ENCODE measurements at places on chromosomes 16 and 17.
A peak's percentile ranks its signal among the peaks of the same experiment; 100 is the strongest.

- DNase-seq: no peak
Observed at GRCh38 chr17:74190154-74190553, 13.3 kb upstream of the RPL38 start.

DNA sequence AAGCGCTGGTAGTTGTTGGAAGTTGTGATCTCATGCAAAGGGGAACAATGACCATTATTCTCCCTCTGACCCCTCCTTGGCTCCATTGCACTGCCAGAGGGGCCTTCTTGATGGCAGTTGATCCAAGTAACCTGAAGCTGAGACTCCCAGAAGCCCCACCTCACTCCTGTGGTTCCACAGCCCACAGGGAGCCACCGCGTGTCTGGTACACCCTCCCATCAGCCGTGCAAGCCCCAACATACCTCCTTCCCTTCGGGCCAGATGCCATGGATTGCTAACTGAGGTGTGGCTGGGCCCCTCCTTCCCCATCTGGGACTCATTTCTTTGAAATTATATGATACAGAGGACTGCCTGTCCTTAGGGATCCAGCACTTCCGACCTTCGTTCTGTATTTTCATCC lies 17.8 kb downstream of the SAP30BP start:
- DNase-seq: no peak

DNA sequence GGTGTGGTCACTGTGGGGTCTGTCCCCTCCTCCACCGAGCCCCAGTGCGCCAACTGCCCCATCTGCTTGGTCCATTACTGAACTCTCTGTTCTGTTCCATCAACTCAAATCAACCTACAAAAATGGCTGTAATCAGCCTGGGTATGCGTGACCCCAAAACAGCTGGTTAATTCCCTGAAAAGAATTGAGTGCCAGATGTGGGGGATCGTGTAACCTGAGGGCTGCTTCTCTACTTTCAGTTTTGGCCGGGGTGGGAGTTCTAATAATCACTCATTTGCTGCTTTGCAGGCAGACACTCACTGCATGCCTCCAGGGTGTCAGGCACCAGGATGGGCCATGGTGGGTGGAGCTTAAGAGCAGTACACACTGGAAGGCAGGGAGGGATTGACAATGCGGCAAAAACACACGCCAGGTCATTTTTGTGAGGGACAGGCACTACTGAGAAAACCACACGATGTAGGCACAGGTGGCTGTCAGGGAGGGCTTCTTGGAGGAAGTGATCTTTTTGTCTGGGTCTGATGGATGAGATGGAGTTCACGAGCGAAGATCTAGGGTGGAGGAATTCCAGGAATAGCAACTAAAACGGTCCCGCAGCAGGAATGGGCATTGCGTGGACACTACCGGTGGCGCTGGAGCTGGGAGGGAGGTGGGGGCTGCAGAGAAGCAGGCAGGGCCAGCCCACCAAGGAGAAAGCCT lies 30.4 kb upstream of the SSTR5 start:
- DNase-seq: no peak

GRCh38 chr16:46747777-46748651 lies at the start of gene MYLK3:
Gene MYLK3 (minus strand): TSS chr16:46748344. CDS start chr16:46748193, 151 bp downstream.
- no peak for DNase-seq

DNA sequence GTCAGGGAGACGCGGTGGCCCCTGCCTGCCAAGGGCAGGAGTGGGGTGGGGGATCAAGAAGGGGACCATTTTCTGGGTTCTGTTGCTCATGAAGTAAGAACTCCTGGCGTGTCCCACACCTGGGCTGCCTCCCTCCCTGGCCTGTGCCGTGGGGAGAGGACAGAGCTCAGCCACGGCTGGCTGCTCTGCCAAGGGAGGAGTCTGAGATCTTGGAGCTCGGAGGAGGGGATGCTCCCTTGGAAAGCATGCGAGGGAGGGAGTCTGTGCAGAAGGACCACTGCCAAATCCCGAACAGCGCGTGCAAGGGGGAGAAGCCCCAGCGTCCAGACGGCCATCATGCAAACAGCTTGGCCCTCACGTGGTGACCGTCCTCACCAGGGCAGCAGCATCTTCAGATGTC lies 64.2 kb upstream of the ZNF469 start:
- DNase-seq: no peak

DNA sequence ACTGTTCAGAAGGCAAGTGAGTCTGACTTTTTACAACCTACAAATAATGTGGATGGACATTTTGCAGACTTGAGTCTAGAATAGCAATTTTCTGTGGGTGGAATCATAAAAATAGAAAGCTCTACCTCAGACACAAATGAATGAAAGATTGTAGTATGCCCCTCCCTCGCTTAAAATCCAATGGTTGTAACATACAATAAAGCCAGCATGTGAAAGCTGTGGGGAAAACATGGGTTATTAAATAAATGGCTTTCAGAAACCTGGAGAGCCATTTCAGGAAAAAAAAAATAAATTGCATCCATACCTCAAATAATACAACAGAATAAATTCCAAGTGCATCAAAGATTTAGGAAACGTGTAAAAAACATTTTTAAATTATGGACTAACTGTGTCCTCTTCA lies 123.1 kb upstream of the MON1B start:
- no peak for DNase-seq

GRCh38 chr16:1876468-1876867 lies 4.5 kb upstream of the MEIOB start:
- DNase-seq: no peak

- DNase-seq: no peak
Observed at GRCh38 chr17:8609910-8610309, 20.6 kb downstream of the MYH10 start.

DNA sequence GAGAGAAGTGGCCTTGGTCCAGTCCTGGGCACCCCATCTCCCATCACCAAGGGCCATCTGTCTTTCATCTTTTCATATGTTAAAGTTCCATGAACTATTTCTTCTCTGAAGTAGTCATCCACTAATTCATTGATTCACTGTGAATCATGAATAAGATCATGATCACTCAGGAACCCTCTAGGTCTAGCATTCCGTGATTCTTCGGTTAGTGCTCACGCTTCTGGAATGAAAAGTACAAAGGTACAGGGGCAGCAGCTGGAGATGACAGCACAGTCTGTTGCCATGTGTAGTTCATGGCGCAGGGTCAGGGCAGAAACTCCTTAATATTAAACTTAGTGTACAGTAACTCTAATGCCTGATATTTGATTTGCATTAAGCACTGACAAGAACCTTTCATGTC lies 127.1 kb downstream of the CDH13 start:
- DNase-seq: no peak

GRCh38 chr17:4204190-4204589 lies 59.6 kb downstream of the ANKFY1 start:
- DNase-seq: no peak

- DNase-seq: no peak
Observed at GRCh38 chr17:1162116-1162855, 17.5 kb downstream of the ABR start.

DNA sequence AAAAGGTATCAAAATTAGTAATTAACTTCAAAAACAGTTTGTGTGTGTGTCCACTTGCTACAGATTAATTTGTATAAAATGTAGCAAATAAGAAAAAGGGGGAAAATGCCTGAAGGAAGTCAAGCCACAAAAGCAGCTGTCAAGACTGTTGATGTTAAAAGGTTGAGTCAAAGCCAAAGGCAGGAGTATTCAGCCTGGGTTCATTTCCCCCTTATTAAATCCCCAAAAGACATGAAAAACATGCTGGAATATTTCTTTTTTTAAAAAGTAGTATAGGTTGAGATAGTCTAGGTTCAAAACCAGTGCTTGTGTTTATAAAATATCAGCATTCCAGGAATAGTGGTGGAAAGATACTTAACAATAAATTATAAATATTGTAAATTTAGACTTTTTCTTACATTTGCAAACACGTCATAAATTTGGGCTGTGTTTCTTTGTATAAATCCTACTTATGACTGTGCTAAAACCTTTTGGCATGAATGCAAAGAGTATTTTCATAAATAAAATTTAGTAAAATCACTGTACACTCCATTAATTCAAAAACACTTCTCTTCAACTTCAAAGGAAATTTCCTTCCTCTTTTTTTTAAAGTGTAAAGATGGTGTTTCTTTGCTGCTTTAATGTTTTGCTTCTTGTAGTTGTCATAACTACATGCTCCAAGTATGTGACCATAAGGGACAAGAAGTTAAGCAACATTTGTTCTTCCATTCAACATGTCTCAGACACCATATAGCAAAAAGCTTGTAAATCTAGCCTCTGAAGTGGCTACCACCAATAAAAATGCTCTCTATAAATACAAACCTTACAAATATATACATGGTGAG lies 72.0 kb downstream of the SKAP1 start:
- no peak for DNase-seq

- DNase-seq: no peak
Observed at GRCh38 chr17:61360318-61360943, 39.2 kb upstream of the TBX2 start.

DNA sequence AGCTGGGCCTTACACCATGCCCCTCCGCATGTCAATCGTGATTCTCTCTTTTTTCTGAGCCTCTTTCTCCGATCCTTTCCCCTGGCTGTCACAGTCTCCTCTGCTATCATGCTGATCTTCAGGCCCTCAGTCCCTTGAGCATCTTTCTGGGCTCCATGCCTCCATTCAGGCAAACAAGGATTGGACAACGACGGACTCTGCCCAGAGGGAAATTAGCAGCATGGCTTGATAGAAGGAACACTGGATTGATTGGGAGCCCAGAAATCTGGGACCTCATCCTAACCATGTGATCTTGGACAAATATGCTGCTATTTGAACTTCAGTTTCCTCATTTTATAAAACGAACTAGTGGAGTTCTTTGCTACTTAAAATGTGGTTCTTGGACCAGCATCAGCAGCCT lies 19.6 kb upstream of the PHF12 start:
- DNase-seq: no peak

DNA sequence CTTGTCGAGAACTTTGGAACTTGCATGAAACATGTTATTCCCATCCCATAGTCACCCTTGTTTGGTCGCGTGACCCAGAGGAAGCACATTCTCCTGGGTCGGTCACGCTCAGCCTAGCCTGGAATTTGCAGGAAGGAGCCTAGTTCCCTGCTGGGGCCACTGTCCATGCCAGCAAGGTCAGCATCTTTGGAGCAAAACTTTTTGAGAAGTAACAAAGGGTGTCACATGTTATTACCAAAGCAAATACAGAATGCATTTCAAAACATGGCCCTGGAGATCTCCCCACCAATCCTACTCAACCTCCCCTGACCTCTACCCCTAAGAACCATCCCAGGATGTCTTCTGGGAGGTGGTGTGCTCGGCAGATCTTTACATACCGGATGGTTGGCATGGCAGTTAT lies 26.2 kb upstream of the IRF8 start:
- DNase-seq: no peak

DNA sequence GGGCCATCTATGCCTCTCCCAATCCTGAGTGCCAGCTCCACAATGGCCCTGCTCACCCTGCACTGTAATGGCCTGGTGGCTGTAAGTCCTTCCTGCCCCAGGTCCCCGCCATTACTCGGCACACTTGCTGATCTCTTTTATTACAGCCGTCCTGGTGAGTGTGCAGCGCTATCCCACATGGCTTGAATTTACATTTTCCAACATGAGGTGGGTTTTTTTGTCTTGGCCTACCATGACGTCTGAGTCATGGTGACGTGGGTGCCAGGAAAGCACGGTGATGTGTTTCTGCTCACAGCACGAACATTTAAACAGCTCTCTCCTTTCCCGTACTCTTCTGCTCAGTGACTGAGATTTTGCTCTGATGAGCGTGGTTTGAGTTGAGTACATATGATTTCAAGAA lies 55.2 kb upstream of the FOXF1 start:
- no peak for DNase-seq

- DNase-seq: no peak
Observed at GRCh38 chr16:85056211-85056748, 28.7 kb downstream of the KIAA0513 start.

- peak; percentile 25 for DNase-seq
Observed at GRCh38 chr17:14926526-14927122, 338.5 kb downstream of the PMP22 start.

GRCh38 chr16:46712911-46713310 lies 23.5 kb downstream of the ORC6 start:
- DNase-seq: no peak

DNA sequence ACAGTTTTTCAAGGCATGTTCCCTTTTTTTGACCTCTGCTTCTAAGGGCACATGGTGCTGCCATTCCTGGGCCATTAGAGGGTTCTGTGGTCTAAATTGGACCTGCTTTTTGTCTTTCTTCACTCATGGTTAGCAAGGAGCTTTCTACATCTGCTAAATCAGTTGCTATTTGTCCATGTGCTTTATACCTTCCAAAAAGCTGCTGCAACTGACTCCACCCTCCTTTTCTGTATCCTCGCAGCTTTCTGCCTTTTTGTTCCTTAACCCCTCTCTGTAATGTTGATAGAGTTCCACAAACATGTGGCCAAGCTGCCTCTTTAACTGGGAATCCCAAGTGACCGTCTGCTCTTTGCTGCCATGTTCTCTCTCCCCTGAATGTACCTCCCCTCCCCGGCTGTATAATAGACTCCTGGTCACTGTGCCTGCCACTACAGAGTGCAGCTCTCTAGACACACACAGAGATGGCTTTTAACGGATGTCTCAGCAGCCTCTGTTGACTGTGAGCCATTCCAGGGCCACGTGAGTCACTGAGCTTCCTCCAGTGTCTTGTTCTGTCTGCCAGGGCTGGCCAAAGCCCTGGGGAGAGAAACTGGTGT lies 57.4 kb upstream of the TEKT3 start:
- no peak for DNase-seq

DNA sequence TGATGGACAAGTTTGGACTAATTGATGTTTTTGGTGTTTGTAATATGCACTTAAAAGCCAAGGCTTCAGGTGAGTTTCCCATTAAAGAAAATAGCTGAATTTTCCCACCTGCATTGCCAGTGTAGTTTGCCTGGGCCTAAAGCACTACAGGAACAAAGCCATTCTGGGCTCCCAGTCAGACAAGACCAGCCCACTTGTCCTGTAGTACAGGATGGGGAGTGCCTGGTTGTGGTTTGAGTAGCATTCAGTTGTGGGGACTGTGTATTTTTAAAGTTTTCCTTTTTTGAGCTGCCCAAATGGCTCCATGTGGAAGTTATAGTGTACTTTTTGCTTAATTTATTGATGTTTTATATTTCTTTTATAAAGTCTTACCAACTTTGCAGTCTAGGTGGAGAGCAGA lies 91.7 kb downstream of the TANGO6 start:
- DNase-seq: no peak

GRCh38 chr17:82600731-82601446 lies 47.4 kb downstream of the WDR45B start:
- no peak for DNase-seq

- DNase-seq: no peak
Observed at GRCh38 chr17:19426631-19427030, 15.6 kb downstream of the RNF112 start.

GRCh38 chr16:1656808-1657617 lies 21.1 kb upstream of the JPT2 start:
- no peak for DNase-seq

GRCh38 chr17:18851201-18851600 lies 6.7 kb upstream of the PRPSAP2 start:
- DNase-seq: no peak
